Diencephalon (tissue), 1 donor: ENCODE measurements at places on chromosomes 3 and 15. TPM values are rescaled to one million over a fixed set of nuclear protein-coding genes. Genes with fewer than 3 reads are reported as not detected.

SPTSSB gene
- 33.9 TPM for total RNA-seq

FGF7 gene
- 0.69 TPM for total RNA-seq

CA12 gene
- total RNA-seq = 13.8 TPM

JMJD7 gene
- not detected for total RNA-seq

ITPKA gene
- total RNA-seq = 0.69 TPM

NR2F2 gene
- total RNA-seq = 28.1 TPM

MAP1A gene
- total RNA-seq = 97.6 TPM

ADGRG7 gene
- not detected for total RNA-seq

CNTN4 gene
- 96.0 TPM for total RNA-seq

TRPC1 gene
- total RNA-seq = 95.3 TPM

KNG1 gene
- total RNA-seq = not detected
